ENCODE measurements at places on chromosomes 7 and 10. TPM values are rescaled to one million over a fixed set of nuclear protein-coding genes. Genes with fewer than 3 reads are reported as not detected.

- H3K4me3 ChIP-seq = no peak overlapping the region
- peaks cover 9% of the 10 kb centered on the region for H3K4me1 ChIP-seq
- peak overlapping the region; percentile 1 for H3K27ac ChIP-seq
- DNase-seq = no peak
Measured at GRCh38 chr10:21831986-21832820, 171.3 kb downstream of the DNAJC1 start.

DNA sequence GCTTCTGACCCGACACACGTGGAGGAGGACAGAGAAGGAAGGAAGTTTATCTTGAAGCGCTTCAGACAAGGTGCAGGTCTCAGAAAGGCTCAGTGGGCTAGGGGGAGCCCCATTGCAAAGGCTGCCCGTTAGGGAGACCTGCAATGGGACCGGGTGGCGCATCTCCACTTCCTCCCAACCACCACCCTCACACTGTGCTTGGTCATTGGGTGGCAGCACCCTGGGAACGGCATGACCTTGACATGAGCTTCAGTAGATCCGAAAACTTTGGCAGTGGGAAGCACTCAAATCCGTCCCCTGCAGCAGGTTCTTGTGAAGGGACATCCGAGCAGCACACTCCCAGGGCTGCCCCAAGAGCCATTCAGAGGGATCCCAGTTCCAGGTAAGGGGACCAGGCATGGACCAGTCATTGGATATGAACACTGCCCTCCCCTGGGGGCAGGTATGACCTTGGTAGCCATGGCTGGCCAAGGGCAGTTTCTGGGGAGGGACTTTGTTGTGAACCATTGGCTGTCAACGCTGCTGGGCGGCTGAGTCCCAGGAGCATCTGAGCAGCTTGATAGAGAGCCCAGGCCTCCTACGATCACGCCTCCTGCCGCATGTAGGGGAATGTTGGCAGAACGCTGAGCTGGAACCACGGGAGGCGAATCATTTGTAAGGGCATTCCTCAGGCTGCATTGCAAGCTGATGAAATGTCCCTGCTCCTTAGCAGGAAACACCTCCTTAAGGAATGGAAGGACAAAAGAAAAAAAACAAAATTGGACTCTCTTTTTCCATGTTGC, 31.7 kb downstream of the GALNTL5 start:
- H3K27ac ChIP-seq = no peak overlapping the region
- no peaks in the 10 kb centered on the region for H3K4me1 ChIP-seq
- no peak for DNase-seq
- no peaks in the 10 kb centered on the region for H3K27me3 ChIP-seq
- no peaks in the 10 kb centered on the region for H3K36me3 ChIP-seq

DNA sequence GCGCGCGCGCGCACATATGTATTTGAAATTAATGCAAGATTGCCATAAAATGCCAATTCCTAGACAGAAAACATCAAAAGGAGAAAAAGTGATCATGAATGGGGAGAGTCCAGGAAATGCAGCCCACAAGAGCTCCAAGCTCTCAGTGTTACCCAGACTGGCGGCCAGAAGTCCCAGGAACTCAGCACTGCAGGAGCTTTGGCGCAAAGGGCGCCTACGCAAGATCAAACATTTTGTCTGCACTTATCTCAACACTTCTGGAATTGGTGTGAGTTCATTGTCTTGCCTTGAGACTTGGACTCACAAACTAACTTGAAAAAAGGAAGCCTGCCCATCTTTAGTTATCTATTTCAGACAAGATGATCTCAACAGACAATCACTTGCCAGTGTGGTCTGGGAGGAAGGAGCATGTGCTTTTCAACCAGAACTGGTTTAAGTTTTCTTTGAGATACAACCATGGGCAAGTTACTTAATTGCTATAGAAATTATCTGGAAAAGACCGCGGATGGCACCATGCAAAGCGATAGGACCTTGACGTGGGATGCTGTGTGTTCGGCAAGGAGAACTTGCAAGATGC, 77.2 kb downstream of the KIAA1549 start:
- H3K27me3 ChIP-seq = no peaks in the 10 kb centered on the region
- H3K27ac ChIP-seq = no peak overlapping the region
- no peak overlapping the region for H3K4me3 ChIP-seq

- no peak overlapping the region for H3K27ac ChIP-seq
- no peaks in the 10 kb centered on the region for H3K36me3 ChIP-seq
- DNase-seq = peak; percentile 50
- no peak overlapping the region for H3K4me3 ChIP-seq
- no peaks in the 10 kb centered on the region for H3K27me3 ChIP-seq
- H3K4me1 ChIP-seq = no peaks in the 10 kb centered on the region
Measured at GRCh38 chr10:29828440-29828894, 193.7 kb upstream of the SVIL start.

The GPR26 gene
- not detected for total RNA-seq

DNA sequence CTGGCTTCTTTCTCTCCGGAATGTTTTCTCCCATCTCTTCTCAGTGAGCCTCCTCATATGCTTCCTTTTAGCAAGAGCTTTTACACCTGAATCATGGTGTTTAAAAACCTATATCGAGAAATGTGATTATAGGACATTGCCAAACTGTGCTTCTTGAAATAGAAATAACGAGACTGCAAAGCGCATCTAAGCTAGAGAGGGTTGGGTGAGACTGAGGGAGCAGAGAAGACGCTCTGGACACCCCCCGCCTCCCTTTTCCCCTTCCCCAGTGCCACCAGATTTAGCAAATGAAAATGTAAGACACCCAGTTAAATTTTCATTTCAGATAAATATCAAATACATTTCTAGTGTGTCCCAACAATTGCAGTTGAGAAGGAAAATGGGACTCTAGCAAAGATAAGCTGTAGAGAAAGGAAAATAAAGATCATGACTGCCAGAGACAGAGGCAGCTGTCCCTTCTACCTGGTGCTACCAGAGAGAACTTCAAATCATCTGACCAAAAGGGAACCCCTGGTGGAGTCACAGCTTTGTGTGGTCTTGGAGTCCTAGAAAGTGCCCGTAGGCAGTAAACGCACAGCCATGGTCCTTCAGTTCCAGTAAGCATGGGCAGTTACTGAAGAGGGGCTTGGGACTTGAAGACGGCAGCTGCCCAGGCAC, 14.6 kb downstream of the GSDME start:
- DNase-seq = no peak
- no peaks in the 10 kb centered on the region for H3K27me3 ChIP-seq
- no peak overlapping the region for H3K4me3 ChIP-seq

- H3K36me3 ChIP-seq = no peaks in the 10 kb centered on the region
- no peak for DNase-seq
- no peaks in the 10 kb centered on the region for H3K4me1 ChIP-seq
- no peak overlapping the region for H3K27ac ChIP-seq
Measured at GRCh38 chr7:157558875-157559595, 222.2 kb downstream of the DNAJB6 start.

DNA sequence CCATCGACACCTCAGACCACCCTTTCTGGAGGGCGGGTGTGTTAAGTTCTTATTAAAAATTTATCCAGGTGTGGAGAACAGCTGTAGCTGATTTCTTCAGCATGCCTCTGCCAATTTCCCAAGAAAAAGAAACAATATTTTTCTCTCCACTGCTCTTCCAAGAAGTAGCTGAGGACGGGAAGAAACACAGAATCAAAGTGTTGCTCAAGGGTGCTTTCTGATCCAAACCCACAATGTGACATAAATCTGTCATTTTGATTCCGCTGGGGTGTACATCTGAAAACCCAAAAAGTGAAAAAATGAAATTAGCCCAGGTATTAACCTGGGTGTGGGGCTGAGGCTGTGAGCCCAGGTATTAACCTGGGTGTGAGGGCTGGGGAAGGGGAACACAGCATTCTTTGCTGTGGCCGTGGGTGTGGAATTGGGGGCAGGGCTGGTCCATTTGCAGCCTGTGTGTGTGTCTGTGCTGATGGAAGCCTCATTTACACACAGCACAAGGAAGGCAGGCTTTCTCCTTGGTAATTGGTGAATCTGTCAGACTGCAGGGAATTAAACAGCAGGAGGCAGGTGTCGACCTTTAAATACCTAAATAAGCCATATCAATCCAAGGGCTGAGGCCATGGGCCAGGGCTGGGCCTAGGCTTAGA, 48.4 kb upstream of the CCDC3 start:
- H3K4me1 ChIP-seq = no peaks in the 10 kb centered on the region
- no peak for DNase-seq
- peaks cover 10% of the 10 kb centered on the region for H3K27me3 ChIP-seq
- H3K27ac ChIP-seq = no peak overlapping the region

DNA sequence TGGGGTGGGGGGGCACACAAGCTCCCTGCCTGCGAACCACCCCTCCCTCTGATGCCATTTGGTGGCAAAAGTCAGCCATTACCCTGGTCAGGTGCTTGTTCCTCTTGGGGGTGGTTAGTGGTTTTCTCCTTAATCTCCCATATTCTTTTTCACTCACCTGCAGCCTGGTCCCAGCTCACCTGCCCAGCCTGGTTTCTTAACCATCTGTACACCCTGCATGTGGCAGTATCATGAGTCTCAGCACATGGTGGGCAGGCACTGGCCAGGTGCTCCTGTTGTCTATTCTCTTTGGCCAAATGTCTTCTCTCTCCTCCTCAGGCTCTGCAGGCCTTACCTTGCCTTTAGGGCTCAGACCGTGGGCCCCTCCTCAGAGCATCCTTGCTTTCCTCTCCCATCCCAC, 30.5 kb downstream of the OGDH start:
- peaks cover 17% of the 10 kb centered on the region for H3K36me3 ChIP-seq
- DNase-seq = no peak
- no peak overlapping the region for H3K4me3 ChIP-seq
- H3K27me3 ChIP-seq = no peaks in the 10 kb centered on the region
